ENCODE measurements at places on chromosomes 12 and 14.

- DNase-seq: no peak
Measured at GRCh38 chr14:103095210-103095778, 769 bp downstream of the EXOC3L4 start.

- no peak for DNase-seq
Measured at GRCh38 chr14:95307402-95308041, 12.2 kb downstream of the CLMN start.

- no peak for DNase-seq
Measured at GRCh38 chr12:26571560-26571959, 261.4 kb downstream of the ITPR2 start.

GRCh38 chr12:131637986-131638385 lies 72.9 kb upstream of the SFSWAP start:
- DNase-seq: no peak

DNA sequence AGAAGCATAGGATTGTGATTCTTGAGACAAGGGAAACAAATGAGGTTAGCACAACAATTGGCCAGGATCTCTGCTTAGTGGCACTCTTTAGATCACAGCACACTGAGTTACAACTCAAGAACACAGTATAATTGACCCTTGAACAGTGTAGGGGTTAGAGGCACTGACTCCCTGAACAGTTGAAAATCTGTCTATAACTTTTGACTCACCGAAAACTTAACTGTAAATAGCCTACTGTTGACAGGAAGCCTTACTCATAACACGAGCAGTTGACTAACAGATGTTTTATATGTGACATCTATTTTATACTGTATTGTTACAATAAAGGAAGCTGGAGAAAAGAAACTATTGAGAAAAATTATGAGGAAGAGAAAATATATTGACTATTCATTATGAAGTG lies 296.1 kb downstream of the RERGL start:
- DNase-seq: no peak

GRCh38 chr12:57153415-57153997 lies 6.1 kb upstream of the LRP1-AS start:
- DNase-seq: no peak

DNA sequence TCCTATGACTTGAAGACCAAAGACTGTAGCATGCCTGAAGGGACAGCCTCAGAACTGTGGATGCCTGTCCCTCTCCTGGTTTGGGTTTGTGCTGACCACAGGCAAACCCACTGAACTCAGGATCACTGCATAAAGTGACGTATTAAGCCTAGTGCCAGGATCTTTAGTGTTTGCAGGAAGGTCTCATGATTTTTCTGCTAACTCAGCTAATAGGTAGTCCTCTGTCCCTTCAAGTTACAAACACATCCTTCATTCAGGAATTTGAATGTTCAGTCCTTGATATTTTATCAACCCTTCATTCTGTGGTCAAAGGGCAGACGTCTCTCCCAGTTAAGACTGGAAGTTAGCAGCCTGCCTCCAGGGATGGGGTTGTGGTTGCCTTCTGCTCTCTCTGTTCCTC lies 10.3 kb upstream of the OAS3 start:
- DNase-seq: no peak

DNA sequence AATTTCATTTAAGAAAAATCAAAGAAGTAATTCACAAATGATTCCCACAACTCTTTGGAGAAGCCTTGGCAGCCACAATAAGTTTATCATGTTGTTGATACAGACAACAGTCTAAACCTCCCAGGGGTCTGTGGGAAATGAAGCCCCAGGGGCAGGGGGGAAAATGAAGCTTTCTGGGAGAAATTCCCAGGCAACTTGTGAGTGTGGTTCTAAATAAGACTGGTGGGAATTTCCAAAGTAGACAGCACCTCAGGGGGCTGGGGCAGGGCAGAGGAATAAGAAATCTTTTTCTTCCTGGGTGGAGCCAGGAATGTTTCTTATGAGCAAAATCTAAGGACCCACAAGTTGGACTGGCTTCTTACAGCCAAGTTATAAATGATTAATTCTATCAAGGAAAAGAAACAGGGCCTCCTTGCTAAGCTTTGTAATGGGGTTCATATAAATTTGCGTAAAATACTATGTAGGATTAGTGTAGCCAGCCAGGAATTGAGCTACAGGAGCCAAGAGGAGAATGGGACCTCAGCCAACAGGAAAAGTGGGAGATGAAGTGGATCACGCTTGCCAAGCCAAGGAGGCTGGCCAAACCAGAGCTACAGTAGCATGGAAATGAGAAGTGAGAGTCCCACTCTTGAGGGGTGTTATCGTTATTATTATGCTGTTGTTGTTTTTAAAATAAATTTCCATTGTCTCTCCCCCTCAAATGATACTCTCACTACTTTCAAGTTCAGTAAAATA lies 182.9 kb upstream of the FAR2 start:
- no peak for DNase-seq

DNA sequence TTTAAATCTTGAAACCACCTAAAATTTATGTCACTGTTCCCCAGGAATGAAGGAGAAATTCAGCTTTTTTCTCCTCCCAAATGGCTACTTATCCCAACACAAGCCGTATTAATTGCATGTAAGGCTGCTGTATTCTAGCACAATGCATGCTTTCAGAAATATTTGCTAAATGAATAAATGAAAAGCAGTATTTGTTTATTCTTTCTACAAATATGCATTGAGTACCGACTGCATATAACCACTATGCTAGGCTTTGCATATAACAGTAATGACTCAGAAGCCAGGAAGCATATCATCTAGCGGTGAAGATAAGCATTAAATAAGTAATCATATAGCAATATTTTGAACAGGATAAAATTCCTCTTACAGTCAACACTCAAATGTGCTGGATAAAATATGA lies 5.7 kb upstream of the LRR1 start:
- no peak for DNase-seq

DNA sequence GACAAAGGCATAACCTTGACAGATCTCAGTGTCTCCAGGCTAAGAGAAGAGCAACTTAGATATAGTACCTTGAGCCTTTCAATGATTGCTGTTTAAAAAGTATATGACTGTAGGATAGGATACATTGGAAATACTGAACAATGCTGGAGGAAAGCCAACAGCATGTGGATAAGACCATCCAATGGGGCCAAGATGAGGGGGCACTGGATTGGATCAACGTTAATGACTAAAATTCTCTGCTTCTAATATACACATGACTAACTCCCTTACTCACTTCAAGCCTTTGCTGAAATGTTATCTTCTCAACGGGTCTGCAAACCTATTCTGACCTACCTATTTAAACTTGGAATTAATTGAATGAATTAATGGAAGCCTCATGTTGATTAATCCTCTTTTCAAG lies 354.9 kb downstream of the RAD51B start:
- DNase-seq: no peak

GRCh38 chr12:79408689-79409088 lies 282.1 kb downstream of the PAWR start:
- no peak for DNase-seq

- DNase-seq: peak; percentile 91
Measured at GRCh38 chr14:23024612-23025075, 10.1 kb downstream of the PSMB5 start.

DNA sequence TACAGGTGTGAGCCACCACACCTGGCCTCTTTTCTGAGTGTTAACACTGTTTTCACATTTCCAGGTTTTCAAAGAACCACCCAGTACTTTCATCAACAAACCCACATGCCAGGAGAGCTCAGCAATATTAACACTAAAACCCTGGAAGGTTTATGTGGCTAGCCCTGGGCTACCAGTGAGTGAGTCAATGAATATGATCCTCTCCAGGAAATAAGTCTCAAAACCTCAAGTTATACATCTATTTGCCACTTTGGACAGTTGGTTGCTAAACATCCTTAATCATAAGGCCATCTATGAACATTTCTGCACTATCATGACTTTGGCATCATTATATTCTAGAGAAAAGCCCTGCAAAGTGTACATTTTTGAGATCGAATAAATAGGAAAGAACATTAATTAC lies 6.3 kb upstream of the CDKL1 start:
- no peak for DNase-seq

DNA sequence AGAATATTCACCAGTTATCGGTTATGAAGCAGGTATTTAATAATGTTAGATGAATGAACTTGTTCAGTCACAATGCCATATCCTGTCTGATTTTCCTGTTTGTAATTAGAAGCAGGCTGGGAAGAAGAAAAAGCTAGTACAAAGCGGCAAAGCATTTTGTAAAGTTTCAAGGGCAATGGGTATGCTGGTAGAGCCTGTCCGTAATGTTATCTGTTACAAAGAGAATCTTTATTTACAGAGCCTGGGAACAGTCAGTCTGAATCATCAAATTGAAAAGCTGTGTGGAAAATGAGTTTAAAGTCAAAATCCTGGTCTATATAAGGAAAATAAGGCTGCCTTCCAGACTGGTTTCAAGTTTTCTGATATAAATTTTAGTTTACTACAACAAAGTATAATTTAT lies 40.5 kb downstream of the PARP11 start:
- DNase-seq: no peak

DNA sequence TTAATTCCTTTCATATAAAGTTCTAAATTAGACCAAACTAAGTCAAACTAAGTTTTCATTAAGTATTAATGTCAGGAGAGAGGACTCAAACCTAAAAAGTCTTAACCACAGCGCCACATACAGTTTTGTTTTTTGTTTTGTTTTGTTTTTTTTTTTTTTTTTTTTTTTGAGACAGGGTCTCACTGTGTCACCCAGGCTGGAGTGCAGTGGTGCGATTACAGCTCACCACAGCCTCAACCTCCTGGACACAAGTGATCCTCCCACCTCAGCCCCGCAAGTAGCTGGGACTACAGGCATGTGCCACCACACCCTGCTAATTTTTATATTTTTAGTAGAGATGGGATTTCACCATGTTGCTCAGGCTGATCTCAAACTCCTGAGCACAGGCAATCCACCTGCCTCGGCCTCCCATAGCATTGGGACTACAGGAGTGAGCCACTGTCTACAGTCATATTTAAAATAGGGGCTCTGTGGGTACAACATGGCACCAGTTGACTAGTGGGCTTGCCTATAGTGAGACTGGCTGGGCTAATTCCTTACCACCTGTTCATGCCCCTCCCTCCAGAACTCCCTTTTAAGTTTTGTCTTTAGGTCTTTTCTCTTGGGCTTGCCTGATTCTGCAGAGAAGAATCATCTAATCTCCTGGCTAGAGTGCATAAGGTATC lies 110.2 kb downstream of the PPP2R5E start:
- no peak for DNase-seq

GRCh38 chr12:8899830-8900229 lies 14.5 kb upstream of the PHC1 start:
- no peak for DNase-seq

- no peak for DNase-seq
Measured at GRCh38 chr14:91858536-91859275, 8.6 kb downstream of the TC2N start.

DNA sequence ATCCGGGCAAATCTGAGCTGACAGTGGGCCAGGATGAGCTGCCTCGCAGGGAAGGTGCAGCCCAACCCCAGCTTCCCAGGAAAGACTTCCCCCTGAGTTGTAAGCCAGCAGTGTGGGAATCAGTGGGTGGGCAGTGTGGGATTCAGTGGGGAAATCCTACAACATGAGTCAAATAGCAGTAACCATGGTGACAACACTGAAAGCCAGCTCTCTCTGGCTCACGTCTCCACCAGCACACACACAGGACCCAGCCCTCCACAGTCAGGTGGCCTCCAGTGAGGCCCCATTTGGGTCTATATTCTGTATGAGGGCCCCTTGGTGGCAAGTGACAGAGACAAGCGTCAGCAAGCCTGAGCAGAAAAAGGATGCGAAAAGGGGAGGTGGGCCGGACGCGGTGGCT lies 6.0 kb upstream of the LGALS3 start:
- DNase-seq: no peak

- no peak for DNase-seq
Measured at GRCh38 chr12:94308612-94309011, 151.1 kb downstream of the CEP83 start.

- no peak for DNase-seq
Measured at GRCh38 chr12:103930787-103931735, 851 bp downstream of the HSP90B1 start.

DNA sequence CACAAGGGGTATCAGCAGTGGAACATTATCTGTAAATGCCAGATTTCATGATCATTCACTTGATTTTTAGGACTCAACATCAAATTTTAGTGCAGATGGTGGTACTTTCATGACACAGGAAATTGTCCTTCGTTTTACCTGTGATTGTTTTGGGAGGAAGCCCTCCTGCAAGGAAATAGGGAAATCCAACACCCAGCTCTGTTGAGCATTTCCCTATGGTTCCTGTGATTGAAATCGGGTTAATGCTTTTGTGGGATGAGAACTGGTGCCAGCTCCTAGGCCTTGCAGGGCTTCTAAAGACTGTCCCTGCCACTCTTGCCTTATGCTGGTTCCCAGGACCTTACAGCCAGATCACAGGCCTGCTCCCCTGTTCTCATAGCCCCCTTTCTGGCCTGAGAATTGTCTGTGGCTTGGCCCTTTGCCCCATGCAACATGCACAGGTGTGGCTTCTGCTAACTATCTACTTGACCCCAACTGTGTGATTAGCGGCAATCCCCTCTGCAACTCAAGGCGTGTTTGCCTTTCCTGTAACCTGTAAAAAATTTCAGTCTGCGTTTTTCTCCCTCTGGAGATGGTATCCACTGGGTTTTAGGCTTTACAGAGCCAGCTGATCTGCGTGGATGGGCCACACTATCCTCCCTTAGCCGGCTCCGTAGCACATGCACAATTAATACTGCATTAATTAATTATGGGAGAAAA lies 112.5 kb downstream of the ETV6 start:
- DNase-seq: no peak
